ENCODE measurements at places on chromosomes 3 and 15. TPM values are rescaled to one million over a fixed set of nuclear protein-coding genes. Genes with fewer than 3 reads are reported as not detected.

DNA sequence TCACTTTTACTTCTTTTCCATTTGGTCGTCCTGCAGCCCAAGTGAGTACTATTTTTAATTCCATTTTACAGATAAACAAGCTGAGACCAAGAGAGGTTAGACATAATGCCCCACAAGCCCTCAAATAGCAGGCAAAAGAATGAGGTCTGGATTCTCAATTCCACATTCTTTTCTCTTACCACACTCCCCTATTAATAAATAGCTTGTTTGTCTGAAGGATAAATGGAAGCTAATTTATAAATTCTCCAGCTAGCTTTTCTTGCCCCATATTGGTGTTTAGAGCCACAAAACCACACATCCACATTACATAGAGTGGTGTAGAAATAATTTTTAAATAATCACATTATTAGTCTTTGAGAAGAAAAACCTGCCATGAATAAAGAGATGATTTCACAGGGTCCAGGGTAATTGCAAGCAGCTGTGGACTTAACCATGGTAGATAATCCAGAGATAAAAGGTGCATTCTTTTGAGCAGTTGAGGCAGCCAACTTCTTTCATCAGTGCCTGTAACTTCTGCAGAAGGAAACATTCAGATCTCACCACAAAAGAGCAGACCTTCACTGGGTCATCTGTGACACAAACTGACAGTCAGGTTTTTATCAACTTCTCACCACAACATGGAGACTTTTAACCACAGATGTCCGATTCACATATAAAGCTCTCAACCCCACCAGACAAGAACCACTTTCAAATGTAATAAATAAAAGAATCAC lies 313.4 kb upstream of the STT3B start:
- peaks cover 88% of the 10 kb centered on the region for H3K4me1 ChIP-seq
- H3K36me3 ChIP-seq, result peaks cover 19% of the 10 kb centered on the region
- no peaks in the 10 kb centered on the region for H3K27me3 ChIP-seq
- H3K4me3 ChIP-seq, result no peak overlapping the region
- peak overlapping the region; percentile 1 for H3K27ac ChIP-seq
- DNase-seq, result no peak

DNA sequence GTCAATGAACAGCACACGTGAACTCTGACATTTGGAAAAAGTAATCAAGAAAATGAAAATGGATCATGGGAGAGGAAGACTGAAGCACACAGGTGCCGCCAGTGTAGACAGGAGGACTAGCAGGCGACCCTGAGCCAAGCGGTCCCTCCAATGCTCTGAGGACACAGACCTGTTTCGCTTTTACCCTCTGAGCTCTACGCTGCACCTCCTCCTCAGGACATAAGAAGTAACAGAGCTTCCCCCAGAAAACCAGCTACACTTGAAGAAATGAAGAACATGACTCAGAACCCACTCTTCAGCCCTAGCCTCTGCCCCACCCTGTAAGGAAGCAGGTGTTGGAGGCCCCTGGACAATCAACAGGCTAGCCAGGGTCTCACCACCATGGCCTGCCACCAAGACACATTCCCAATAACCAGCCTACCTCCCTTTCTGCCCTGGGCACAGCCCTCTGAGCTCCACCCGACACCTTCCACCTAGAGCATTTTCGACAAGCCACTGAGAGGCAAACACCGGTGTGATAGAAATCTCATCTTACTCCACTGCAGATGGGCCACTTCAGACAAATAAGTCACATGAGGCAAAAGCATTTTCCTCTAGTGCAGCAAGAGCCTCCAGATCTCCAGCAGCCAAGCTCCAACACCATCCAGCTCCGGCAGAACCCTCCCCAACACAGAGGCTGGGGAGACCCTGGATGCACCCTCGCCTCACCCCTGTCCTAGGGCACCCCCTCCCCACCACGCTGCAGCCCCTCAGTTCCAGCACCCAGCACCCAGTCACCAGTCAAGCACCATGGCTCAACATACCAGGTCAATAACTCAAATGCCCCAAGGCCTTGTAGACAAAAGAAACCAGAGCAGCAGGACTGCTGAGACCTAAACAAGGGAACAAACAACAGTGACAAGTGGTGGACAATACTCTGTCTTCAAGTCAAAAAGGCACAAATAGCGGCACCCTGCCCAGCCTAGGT lies 11.4 kb downstream of the FAM174B start:
- peaks cover 6% of the 10 kb centered on the region for H3K27me3 ChIP-seq
- H3K4me1 ChIP-seq, result no peaks in the 10 kb centered on the region
- no peak for DNase-seq
- H3K36me3 ChIP-seq, result no peaks in the 10 kb centered on the region

GRCh38 chr3:171283183-171283847 lies 176.9 kb downstream of the TNIK start:
- H3K27ac ChIP-seq, result no peak overlapping the region
- peaks cover 59% of the 10 kb centered on the region for H3K4me1 ChIP-seq
- no peak overlapping the region for H3K4me3 ChIP-seq
- H3K36me3 ChIP-seq, result peaks cover 15% of the 10 kb centered on the region

Gene ZNF717
- total RNA-seq, result 12.5 TPM

All from activated CD4-positive, alpha-beta T cell treated with anti-CD3 and anti-CD28 coated beads, Interleukin-2, amount 10 ng/mL, durations not matched to agents 7 days and 5 days (primary cell).